Effector memory CD8-positive, alpha-beta T cell (primary cell): ENCODE measurements at places on chromosomes 16 and 17.

GRCh38 chr16:83116274-83116892 is 489.6 kb downstream of the CDH13 start:
- no peak for DNase-seq

GRCh38 chr16:53920988-53921387 is 217.0 kb downstream of the FTO start:
- no peak for DNase-seq

DNA sequence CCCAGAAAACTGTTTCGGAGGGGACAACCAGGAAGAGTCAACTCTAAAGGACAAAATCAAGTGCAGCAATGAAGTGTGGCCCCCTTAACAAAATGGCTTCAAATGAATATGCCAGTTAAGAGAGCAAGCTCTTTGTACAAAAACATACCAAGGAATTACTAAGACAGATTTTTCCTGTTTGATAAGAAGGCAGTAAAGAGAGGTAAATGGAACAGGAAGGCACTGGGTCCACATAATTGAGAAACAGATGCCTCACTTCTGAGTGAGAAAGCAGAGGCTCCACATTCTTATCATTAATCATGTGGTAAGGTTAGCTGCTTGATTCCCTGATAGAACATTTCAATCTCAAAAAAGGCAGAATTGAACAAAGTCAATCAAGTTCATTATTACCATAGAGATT is 44.9 kb downstream of the MBTD1 start:
- DNase-seq: no peak

GRCh38 chr17:61361084-61361483 is 38.6 kb upstream of the TBX2 start:
- DNase-seq: no peak

DNA sequence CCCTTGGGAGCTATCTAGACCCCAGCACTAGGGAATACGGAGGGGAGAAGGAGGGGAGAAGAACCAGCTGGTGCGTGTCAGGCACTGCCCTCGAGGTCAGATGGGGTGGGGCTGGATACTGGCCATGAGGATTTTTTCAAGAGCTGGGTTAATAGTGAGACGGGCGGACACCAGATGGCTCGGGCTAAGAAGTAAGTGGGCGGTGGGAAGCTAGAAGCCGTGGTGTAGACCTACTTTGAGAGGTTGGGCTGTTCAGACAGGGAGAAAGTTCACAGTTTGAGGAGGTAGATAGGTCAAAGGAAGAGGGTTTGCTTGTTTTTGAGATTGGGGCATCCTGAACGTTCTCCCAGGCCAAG is 303.8 kb downstream of the SEC14L1 start:
- no peak for DNase-seq

GRCh38 chr17:74815550-74816370 is 39.6 kb upstream of the NAT9 start:
- DNase-seq: no peak

GRCh38 chr16:78513838-78514237 is 414.4 kb downstream of the WWOX start:
- DNase-seq: no peak
